Vagina (tissue), 2 donors: ENCODE measurements at places on chromosomes 6 and 20.

DNA sequence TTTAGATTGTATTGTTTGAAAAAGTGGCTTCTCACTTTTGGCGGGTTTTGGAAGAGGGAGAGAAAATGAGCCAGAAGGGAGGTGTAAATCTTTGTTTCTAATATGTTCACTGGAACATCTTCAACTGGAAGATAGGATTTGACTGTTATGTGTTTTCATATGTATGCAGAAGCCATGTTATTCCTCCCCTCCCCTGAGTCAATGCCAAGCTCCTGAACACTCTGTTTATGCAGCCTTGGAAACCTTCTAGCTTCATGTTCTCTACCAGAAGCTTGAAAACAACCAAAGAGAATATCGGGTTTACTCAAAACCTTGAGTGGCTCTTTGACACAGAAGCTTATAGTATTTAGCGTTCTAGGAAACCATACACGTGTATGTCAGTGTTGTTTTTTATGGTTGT is 279.1 kb downstream of the PRL start:
- DNase-seq, result no peak

DNA sequence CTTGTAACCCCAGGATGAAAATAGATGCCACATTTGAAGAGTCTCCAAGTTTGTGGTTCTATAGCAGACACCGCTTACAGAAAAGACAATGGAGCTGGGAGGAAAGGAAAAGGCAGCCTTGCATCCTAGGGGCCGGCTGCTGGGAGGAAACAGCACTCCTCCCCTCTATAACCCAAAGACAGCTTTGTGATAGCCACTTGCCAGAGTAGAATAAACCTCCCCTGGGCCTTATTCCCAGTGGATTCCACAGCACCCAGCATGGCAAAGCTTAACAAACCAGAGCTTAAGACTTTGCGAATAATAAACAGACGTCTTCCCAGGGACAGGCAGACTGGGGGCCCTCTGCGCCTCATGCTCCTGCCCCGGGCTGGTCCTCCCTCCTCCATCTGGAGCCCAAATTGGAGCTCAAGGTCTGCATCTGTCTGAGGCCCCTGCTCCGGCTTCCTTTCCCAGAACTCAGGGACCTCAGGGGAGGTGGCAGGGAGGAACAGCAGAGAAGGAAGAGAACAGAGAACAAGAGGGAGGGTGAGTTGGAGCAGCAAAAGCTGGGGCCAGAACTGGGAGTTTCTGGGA is 8.8 kb upstream of the TAF8 start:
- no peak for DNase-seq

- no peak for DNase-seq
Measured at GRCh38 chr6:35178932-35179832, 34.6 kb upstream of the SCUBE3 start.

DNA sequence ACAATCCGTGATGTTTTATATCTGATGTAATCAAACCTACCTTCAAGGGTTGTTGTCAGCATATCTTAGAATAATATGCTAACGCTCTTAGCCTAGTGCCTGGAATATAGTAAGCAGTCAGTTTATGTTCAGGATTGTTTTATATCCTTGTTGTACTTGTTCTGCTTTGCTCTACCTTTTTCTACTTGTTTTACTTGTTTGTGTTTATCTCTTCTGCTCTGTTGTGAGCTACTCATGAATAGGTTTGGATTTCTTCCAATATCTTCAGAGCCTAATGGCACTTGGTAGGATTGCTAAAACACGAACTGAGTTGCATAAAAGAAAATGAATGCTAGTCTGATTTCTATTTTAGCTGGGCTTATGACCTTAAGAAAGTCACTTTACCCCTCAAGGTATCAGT is 40.1 kb downstream of the DNAH8 start:
- DNase-seq, result no peak

DNA sequence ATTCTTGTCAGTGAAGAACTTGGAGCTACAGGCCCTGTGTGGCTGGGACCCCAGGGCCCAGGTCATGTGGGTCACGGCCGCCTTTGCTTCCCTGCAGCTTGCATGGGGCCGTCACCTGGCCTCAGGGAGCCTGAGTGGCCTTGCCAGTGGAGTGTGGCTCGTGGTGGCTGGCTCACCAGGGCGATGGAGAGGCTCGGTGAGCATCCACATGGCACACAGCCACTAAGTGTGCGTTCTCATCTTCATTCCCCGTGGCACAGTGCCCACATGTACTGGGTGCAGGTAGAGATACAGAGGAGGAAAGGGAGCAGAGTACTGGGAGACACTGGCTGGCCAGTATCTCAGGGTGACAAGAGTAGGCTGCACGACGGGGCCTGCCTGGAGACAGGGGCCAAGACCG is 21.5 kb downstream of the MANBAL start:
- no peak for DNase-seq

DNA sequence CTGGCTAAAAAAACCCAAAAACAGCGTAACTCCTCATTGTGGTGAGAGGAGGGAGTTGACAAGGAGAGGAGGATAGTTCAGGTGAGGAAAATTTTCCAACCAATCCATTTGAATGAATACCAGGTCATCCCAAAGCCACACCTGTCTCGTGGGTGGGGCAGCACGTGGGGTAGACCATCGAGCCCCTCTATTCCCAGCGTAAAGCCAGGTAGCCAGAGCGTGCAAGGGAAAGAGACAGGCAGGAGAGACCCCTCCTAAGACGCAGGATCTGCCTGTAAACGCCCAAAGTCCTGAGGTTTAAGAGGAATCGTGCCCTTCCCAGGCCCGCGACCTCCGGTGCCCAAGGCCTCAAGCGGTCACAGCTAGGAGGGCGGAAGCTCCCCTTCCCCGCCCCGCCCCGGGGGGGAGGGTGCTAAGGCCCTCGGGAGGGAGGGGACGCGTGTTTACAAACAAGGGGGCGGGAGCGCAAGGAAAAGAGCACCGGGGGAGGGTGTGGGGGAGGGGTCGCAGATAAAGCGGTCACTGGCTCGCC is 712 bp downstream of the RXRB start:
- DNase-seq, result no peak

DNA sequence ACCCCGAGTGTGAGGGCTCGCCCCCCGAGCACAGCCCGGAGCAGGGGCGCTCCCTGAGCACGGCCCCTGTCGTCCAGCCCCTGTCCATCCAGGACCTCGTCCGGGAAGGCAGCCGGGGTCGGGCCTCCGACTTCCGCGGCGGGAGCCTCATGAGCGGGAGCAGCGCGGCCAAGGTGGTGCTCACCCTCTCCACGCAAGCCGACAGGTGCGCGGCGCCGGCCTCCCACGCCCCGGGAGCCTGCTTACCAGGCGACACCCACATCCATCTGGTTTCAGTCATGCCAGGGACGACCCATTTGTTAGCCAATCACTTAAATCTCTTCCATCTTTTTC is 73.5 kb upstream of the PBOV1 start:
- DNase-seq, result no peak

GRCh38 chr6:127186889-127187288 is 68.4 kb downstream of the RSPO3 start:
- DNase-seq, result no peak

DNA sequence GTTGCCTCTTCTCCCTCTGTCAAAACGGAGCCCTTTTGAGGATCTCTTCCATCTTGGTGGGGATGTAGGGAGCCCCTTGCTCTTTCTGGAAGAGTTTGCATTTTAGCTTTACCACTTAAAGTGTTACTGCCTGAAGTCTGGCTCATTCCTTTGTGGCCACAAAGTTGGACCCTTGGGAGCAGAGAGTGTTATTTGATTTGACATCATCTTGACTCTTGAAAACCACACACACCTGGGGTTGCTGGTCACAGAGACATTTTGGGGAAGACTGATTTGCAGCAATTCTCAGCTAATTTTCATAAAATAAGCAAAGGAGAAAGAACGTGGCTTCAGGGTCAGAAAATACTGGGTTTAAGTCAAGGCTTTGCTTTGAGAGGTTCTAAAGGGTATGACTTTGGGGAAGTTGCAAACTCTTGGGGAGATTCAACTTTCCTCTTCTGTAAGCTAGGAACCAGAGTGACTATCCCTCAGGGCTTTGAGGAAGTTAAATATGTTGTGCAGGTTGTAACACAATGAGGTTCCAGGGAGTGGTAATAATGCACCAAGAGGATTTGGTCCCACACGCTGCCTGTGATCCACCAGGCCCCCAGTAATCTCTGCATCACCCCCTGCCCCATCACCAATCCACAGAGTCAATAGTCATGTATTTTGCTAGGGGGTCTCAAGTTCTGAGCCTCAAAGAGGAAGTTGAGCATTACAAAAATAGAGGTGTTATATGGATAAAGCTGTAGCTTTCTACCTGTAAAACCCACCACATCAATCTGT is 141.6 kb upstream of the SLC24A3 start:
- DNase-seq, result no peak

- DNase-seq, result no peak
Measured at GRCh38 chr6:125834348-125834747, 43.6 kb downstream of the NCOA7 start.

DNA sequence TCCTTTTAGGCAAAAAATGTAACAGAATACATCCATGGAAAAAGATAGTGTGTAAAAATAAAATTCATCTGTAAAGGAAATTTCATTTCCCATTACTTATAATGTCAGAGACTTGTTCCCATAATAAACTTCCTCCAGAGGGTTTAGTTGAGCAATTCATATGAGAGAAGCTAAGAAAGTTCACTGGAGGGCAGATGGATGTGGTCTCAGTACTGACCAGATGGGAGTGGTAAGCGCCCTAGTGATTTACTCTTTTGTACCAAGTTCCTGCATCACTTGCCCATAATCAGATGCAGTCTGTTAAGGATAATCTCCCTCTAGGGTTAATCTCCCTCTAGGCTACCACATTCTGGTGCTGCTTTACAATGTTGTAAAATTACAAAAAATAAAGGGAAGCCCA is 61.7 kb downstream of the ESF1 start:
- DNase-seq, result no peak

DNA sequence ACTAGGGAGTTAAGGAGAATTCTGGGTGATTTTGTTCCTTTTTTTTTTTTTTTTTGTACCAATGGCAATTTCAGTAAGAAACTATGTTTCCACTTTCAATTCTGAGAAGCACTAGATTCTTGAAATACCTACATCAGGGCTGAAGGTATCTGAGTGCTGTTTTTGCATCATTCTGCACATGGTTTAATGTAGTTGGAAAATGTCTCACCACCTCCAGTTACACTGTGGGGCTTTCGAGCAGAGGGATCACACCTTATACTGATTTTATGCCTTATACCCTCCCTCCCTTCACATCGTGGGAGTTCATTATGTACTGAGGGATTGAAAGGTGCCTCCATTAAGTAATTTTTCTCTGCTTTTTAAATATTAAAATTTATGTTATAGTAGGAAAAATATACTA is 144.8 kb downstream of the KLHL32 start:
- no peak for DNase-seq

DNA sequence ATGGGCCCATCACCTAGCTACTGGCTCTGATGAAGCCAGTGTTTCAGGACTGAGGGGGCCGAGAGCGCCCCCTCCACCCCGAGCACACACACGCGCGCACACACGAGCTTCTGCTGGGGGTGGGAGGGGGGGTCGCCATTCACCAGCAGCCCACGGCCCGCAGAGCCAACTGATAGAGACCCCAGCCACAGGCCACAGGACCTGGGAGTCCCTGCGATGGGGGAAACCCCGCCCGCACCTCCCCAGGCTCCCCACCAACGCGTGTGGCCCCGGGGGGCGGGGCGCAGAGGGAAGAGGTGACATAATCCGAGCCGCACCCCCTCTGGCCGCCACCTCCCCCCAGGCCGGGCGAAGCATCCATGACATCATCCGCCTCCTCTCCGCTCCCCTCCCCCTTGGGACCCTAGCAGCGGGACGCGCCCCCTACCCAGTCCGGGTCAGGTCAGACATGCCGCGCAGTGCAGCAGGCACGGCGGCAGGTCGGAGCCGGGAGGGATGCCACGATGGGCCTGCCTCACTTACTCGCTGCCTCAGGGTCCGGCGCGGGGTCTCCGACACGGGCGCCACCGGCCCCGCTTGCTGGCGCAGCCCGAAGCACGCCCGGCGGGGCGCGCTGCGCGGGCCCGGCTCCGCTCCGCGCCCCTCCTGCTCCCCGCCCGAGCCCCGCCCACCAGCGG is at the start of gene LZTS3:
TSS of gene LZTS3 (minus strand) at position 617 of the 677 bp plus-strand sequence. CDS start 6,386 bp downstream, outside the sequence.
- DNase-seq, result no peak

DNA sequence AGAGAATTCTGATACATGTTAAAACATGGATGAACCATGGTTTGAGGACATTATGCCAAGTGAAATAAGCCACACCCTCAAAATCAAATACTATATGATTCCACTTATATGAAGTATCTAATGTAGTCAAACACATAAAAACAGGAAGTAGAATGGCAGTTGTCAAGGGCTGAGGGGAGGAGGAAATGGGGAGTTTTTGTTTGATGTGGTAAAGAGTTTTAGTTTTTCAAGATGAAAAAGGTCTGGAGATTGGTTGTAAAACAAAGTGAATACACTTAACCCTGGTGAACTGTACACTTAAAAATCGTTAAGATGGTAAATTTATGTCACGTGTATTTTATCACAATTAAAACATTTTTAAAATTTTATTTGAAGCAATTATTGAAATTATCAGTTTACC is 127.4 kb upstream of the GRIK2 start:
- no peak for DNase-seq

DNA sequence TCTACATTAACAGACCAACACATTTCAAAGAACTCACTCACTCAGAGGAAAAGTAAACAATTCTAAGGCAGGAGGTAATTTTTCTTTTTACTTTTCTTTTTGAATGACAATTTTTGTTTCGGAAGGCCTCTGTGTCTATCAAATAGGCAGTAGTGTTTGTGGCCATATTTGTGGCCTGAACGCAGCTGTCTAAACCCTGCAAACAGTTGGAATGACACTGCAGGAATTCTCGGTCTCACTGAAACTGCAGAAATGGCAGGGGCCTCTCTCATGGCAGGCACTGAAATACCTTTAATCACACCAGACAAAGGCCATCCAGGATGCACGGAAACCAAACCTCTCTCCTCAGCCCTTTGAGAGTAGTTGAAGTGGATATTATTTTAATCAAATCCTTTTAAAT is 30.4 kb downstream of the FYN start:
- DNase-seq, result no peak

DNA sequence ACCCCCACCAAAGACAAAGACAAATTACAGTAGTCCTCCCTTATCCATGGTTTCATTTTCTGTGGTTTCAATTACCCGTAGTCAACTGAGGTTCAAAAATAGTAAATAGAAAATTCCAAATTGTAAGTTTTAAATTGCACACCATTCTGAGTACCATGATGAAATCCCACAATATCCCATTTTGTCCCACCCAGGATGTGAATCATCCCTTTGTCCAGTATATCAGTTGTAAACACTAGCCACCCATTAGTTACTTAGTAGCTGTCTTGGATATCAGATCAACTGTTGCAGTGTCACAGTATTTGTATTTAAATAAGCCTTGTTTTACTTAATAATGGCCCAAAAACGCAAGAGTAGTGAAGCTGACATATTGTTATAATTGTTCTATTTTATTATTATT is 364.0 kb upstream of the ARID1B start:
- no peak for DNase-seq

DNA sequence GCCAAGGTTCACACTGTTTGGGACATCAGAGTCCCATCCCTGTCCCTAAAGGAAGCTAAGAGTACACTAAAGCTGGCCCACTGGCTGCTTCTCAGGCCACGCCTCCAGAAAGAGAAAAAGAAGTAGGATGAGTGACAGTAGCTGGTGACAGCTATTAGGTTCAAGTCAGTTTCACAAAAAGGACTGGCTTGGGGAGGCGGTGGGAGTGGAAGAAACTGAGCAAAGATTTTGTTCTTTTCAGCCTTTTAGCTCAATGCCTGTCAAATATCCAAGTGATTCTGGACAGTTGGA is 374.7 kb downstream of the ZFAND3 start:
- no peak for DNase-seq
